Amniotic epithelial cell (primary cell): ENCODE measurements at places on chromosomes 1 and 21.

GRCh38 chr1:154448331-154448811 is 43.2 kb downstream of the IL6R start:
- DNase-seq = no peak

DNA sequence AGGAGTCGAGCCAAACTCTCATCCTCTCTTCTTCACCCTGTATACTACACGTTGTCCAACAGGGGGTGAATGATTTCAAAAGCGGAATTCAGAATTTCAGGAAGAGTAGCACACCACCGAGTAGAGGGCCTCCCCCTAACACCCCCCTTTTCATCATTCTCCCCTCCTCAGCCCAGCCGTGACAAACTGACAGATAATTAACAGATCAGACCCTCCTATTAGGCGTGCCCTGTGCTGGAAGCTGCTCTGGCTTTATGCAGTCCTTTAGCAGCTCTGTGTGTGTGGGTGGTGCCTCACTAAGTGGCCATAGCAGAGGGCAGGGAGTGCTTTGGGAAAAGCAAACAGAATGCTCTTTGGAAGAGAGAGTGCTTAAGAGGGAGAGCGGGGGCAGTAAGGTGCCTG is 44.3 kb downstream of the PEX14 start:
- DNase-seq = no peak

- DNase-seq = peak; percentile 90
Observed at GRCh38 chr1:204072931-204073836, at the start of gene SOX13. Gene SOX13 (plus strand): TSS chr1:204073115. CDS start chr1:204112916, 39,801 bp downstream.

- peak; percentile 95 for DNase-seq
Observed at GRCh38 chr1:53899206-53899628, 5.2 kb downstream of the DIO1 start.

DNA sequence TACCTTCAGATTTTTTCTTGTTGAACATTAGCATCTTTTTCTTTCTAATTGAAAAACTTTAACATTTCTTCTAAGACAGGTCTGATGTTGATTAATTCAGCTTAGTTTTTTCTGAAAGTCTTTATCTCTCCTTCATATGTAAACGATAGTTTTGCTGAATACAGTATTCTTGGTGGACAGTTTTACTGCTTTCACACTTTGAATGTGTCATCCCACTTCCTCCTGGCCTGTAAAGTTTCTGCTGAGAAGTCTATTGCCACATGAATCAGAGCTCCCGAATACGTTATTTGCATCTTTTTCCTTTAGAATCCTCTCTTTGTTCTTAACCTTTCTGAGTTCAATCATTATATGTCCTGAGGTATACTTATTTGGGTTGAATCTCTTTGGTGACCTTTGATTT is 344.2 kb downstream of the OLFM3 start:
- DNase-seq = no peak

- peak; percentile 48 for DNase-seq
Observed at GRCh38 chr1:109924316-109924715, 13.7 kb downstream of the CSF1 start.

DNA sequence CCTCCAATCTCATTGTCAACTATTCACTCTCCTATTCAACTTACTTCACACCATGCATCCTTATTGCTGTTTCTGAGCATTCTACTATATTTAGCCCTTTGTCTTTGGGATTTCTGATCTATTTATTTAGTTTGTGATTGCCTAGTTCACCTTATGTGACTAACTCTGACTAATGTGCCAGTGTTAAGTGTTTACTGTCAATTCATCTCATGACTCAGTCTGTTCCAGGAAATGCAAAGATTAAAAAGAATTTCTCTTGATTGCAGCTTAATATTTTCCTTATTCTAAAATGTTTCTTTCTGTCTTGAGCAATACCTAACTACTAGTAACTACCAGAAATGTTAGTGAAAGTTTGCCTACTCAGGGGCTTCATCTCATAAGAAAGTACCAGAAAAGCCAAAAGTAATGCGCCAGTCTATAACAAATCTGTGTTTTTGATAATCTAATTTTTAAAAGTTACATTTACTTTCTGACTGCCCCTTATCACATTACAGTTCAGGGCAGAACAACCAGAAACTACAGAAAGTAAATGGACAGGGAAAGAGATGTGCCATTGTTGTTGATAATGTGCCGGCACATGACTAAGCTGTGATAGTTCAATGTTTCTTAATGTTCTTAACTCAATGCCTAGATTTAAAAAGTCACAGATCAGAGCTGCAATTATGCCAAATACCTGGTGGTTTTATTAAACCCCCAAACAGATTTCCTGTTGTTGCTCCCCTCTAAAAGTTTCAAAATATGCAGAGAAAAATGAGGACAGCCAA is 556.5 kb downstream of the PTBP2 start:
- DNase-seq = peak; percentile 88
